Central memory CD4-positive, alpha-beta T cell (primary cell): ENCODE measurements at places on chromosomes 13 and 19.

GRCh38 chr19:7650148-7650547, 13.2 kb downstream of the STXBP2 start:
- no peak for DNase-seq

- DNase-seq: peak; percentile 65
Observed at GRCh38 chr19:35154525-35155406, at the start of gene FXYD5. TSS of gene FXYD5 (plus strand) at chr19:35154735. CDS start at chr19:35155551, 816 bp downstream.

GRCh38 chr19:17052439-17052838, 22.8 kb downstream of the HAUS8 start:
- DNase-seq: no peak

- no peak for DNase-seq
Observed at GRCh38 chr13:111404746-111405145, 84.3 kb downstream of the TEX29 start.
